ENCODE measurements at places on chromosomes 5 and 9. TPM values are rescaled to one million over a fixed set of nuclear protein-coding genes. Genes with fewer than 3 reads are reported as not detected.

FBXO38 gene
- 70.1 TPM for total RNA-seq

WNT8A gene
- total RNA-seq: not detected

MELK gene
- total RNA-seq: 27.4 TPM

ZSWIM6 gene
- total RNA-seq: 10.8 TPM

- DNase-seq: no peak
Measured at GRCh38 chr9:100120286-100120685, 21.2 kb downstream of the INVS start.

CAVIN4 gene
- 4.2 TPM for total RNA-seq

RECK gene
- 23.5 TPM for total RNA-seq

- no peak for DNase-seq
Measured at GRCh38 chr9:87854580-87854955, 28.1 kb upstream of the SPATA31E1 start.

GRCh38 chr9:132989414-132989996 is 11.0 kb downstream of the GFI1B start:
- no peak for DNase-seq

GRM6 gene
- total RNA-seq: not detected

DNA sequence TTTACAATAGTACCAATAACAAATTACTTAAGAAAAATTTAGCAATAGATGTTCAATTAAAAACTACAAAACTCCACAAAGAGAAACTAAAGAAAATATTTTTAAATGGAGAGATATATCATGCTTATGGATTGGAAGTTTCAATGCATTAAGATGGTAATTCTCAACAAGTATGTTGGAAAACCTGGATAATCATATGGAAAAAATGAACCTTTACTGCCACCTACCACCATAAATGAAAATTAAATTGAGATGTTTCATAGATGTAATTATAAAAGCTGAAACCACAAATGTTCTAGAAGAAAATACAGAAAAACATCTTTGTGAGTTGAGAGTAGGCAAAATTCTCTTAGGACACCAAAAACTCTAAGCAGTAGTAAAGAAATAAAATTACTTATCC is 121.7 kb downstream of the ANKRD18B start:
- no peak for DNase-seq

DNA sequence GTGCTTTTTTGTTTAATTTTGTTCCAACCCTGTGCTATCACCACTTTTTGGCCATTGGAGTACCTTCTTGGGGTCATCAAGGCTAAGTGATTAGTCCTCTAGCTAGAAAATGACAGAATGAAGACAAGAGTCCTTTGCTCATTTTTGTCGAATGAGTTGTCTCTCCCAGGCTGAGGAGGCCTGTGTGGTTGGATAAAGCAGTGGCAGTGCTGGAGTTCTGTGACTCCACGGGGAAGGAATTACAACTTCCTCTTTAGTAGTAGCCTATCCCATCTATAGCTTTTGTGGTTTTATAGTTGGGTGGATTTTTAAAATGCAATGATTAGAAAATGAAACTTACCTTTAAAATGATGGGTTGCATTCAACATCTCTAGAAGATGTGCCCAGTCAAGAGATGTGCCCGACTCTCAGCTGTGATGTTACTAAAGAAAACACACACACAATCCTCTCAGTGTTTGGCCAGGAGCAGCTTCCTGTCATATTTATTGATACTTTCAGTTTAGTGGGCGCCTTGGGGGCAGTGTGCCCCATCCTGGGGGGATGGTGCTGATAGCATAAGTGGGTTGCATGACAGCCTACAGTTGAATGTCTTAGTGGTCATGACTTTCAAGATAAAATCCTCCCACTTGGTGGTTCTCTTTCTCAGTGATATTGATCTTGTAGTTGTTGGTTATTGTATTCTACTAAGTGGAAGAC is 11.9 kb downstream of the OTULINL start:
- DNase-seq: peak; percentile 41

DNA sequence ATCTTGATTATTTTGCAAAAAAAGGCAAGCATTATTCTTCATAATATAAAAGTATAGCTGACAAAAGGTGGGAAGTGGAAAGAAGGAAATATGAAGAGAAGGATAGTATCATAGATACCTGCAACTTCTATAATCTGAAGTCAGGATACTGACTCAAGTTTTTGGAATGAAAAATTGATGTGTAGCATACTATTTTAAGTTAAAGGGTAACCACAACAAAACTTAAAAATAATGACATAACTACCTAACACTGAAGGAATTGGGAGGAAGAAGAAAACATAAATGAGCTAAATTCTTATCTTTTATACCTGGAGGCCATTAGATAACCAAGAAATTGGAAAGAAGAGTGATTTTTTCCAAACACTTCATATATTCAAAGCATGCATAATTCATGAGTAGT is 51.8 kb upstream of the TLE1 start:
- DNase-seq: no peak

DNA sequence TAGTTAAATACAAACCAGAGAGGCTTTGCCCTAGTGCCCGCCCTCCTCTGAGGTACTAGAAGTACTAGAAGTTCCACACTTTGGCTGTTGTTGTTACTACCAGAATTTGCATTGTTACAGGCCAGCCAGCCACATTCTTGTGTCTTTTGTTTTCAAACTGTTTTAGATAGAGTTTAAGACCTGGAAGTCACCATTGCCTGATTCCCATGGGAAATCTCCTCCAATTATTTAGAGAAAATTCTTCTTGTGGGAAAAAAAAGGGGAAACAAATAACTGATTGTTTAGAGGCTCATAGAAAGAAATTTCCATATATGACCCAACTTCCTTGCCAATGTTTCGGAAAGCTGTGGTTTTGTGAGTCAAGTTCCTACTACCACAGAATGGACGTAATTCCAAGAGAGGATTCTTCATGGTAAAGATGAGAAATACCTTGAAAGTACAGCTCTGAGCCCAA is 252.2 kb downstream of the GOLPH3 start:
- DNase-seq: peak; percentile 49

PLEKHG4B gene
- 1.1 TPM for total RNA-seq

AP3B1 gene
- 67.8 TPM for total RNA-seq

GRCh38 chr5:77218263-77218662 is 7.8 kb downstream of the PDE8B start:
- no peak for DNase-seq

DNA sequence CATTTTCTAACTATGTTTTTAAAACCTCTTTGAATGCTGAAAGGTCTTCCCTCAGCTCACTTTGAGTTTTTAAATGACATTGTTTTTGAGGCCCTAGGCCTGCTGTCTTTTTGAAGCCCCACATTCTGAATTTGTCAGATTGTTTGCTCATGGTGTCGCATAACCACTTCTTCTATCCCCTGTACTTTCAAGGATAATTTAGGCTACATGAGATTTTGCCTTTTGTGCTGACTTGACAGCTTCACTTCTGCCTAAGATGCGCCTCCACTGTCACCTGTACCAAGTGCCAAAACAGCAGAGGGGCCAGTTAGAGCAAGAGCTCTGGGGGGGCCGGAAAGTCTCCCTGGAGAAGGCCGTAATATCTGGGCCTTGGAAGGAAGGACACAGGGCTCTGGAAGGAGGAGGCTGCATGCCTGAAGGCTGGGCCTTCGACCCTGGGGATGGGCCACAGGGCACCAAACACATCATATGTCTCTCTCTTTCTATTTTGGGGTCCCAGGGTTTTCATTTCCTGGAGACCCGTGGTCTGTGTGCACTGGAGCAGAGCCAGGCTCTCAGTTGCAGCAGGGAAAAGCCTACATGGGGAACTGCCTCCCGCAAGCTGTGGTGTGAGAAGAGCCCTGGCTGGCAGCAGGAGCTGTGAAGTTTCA is 49.1 kb downstream of the NDST1 start:
- DNase-seq: no peak

DNA sequence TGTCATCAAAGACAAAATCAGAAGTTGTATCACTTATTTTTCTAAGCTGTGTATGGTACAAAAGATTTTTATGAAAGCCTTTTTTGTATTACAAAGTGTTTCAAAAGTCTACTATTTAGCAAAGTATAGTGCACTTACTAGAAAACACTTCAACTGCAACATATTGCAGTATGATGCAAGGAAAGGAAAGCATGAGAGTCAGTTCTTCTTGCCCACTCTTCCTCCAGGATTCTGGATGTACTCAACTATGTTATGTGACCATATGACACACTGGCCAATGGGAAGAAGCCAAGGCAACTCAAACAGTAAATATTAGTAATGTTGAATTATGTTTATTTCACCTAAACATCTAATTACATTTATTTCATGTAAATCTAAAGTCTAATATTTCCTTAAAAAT is 49.5 kb upstream of the TYRP1 start:
- no peak for DNase-seq

ADGRD2 gene
- not detected for total RNA-seq

Data from IMR-90 (cell line).